ENCODE measurements at places on chromosomes 2 and 18.

DNA sequence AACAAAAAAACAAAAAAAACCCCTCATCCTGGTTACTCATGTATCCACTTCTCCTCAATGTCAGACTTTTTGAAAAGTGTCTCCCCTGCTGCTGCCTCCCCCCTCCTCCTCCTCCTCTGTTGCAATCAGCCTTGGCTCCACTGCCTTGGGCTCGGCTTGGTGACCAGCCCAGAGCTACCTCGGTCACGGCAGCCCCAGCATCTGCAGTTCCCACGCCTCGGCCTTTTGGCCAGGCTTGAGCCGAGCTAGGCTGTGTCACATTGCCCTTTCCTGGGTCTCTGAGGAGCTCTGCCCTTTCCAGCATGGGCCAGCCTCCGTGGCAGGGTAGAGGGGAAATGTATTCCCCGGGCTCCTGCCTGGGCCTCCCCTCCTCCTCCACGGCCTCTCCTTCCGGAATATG, 22.7 kb upstream of the INHBB start:
- DNase-seq: no peak

- DNase-seq: peak; percentile 10
These were observed 61.3 kb downstream of the PTRHD1 start for GRCh38 chr2:24731923-24732322.

DNA sequence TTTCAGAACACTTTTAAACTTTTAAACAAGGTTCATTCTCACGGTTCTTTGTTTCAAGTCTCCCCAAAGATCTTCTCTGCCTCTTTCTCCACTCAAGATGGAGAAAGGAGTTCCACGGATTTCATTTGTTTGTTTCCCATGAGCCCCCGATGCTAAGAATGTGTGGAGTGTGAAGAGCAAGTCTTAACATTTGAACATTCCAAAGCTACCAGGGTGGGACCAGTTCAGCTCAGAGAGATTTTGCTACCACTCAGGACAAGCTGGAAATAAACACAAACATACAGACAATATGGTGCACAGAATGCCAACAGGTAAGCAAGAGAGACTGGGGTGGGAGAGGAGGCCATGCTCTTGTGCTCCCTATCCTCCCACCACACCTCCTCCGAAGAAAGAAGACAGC, 56.7 kb downstream of the SPRED2 start:
- no peak for DNase-seq

- DNase-seq: no peak
These were observed 17.1 kb upstream of the B3GNT2 start for GRCh38 chr2:62178741-62179271.

DNA sequence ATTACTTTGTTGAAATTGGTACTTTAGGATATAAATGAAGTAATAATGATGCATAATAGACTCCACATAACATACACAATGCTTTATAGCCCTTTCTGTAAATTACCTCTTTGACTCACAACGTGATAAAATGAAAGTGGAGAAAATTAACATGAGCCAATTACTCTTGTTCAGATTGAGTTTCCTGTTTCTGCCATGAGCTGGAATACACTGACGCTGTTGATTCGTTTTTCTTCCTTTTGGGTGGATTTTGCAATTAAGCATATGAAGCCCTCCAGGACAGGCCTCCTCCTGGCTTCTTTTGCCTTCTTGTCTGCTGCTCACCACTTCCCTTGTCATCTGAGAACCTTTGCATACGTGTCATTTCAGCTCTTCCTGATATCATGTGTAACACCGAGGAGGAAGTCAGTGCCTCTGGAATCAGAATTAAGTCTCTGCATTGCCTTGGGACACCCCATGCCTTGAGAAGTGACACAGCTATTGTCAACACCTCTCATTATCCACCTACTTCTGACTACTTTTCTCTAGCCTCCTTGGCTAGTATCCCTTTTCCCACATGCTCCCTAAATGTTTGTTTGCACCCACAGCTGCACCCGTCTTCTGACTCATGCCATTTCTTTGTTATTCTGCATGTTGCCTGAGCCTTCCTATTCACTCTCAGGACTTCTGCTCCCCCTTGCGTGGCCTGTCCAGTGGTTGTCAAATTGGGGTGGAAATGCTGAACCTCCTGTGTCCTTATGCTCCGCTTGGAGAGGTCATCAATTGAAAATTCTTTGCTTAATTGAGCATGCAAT, 134.1 kb downstream of the FMNL2 start:
- DNase-seq: no peak

DNA sequence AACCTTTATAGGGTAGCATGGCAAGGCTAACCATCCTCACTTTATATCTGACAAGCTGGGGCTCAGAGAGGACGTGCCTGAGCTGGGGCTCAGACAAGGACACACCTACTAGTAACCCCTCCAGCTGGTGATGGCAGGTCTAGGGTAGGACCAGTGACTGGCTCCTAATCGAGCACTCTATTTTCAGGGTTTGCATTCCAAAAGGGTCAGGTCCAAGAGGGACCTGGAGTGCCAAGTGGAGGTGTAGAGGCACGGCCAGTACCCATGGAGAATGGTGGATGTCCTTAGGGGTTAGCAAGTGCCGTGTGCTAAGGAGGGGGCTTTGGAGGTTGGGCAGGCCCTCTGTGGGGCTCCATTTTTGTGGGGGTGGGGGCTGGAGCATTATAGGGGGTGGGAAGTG, 1.2 kb upstream of the DES start:
- no peak for DNase-seq

- DNase-seq: peak; percentile 45
These were observed 78.3 kb downstream of the SMAD7 start for GRCh38 chr18:48872234-48873145.

DNA sequence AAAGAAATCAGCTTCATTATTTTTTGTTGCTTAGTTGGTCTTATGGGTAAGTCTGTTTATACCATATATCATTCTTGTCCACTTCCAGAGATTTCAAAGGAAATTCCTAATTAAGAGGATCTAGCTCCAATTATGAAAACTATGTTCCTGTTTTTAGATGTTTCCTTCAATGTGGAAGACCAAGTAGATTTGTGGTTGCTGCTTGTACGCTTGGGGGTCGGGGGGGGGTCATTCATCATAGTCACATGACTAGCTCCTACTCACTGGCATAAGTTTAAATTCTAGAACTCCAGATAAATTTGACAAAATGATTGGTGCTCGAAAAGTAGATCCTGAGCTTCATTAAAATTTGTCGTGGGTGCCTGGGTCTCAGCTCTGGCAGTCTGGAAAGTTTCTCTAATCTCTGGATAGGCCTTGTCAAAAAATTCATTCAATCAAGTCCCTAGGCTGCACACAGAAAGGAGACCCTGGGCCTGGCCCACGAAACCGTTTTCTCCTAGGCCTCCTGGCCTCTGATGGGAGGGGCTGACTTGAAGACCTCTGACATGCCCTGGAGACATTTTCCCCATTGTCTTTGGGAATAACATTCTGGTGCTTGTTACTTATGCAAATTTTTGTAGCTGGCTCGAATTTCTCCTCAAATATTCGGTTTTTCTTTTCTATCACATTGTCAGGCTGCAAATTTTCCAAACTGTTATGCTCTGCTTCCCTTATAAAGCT, 62.5 kb downstream of the MEP1B start:
- no peak for DNase-seq

GRCh38 chr18:73614812-73615211, 532.8 kb downstream of the FBXO15 start:
- peak; percentile 54 for DNase-seq

DNA sequence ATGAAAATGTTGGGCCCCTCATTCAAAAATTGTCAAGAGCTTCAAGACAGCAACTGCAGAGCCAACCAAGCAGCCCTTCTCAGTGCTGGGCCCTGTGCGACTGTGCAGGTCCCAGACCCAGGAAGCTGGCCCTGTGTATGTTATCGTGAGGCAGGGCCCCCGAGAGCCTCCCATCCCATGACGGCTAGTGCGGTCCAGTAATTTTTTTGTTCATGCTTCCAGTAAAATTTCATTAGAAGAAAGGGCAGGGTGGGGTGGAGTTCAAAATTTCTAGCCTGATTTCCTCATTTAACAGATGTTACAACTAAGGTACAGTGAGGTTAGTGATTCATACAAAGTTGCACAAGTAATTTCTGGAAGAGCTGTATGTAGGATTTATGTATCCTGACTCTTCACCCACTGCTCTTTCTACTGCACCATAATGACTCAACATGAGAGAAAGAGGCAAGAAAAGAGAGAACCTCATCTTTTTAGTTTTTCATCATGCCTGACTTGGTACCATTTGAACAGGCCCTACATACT, 105.5 kb downstream of the ZEB2 start:
- DNase-seq: no peak

DNA sequence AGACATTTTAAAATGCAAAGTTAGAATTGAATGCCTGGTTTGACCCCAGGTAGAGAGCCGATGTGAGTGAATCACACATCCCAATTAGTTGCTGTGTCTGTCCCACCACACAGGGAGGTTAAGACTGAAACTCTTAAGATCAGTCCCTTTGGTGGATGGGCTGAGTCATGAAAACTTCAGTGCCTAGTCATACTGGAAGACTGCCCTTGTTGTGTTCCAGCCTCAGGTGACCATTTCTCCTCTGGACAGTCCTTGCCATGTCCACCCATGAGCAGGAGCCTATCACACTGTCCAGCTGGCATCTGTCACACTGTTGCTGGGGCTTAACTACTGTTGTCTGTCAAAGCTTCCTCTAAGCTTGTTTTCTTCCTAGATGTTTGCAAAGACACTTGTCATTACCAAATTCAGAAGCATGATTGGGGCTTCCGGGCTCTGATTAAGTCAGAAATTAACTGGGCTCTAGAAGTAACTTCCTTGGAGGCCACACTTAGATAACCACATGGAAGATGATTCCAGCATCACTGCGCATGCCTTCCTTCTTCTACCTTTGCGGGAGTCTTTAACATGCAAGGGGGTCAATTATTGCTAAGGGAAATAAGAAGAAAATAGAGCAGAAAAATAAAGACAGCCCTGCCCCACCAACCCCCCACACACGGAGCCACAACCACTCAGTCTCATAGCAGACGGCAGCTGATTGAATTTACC, 21.3 kb downstream of the CYRIA start:
- peak; percentile 28 for DNase-seq

GRCh38 chr18:73315381-73315780, 447.6 kb upstream of the NETO1 start:
- no peak for DNase-seq

GRCh38 chr2:55772109-55772980, 78.7 kb upstream of the PNPT1 start:
- peak; percentile 72 for DNase-seq

- no peak for DNase-seq
These were observed 8.2 kb downstream of the SMARCAL1 start for GRCh38 chr2:216420367-216421101.

DNA sequence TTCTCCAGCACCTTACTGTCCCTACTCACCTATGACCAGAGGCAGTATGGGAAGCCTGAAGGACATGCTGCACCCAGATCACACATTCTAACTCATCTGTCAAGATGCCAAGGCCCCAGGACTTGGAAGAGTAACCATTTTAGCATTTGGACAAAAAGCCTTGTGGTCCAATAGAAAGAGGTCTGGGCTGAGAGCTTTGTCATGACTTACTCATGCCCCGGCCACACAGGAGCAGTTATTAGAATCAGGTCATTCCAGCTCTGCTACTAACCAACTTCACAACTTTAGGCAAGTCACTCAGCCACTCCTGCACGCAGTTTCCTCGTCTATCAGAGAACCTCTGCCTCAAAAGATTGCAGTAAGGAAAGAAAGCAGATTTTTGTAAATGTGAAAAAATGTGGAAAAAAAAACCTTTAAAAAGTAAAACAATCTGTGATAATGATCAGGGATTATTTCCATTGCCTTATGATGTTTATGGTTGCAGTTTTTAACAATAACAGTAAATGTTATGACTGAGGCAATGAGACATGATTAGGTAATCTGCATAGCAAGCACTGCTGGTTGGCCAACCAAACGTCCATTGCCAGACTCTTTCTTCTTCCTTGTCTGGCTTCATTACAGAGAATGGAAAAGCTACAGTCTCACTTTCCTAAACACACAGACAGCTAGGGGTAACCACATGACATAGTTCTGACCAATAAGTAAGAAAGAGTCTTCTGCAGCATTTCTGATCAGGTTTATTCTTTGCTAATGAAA, 255.4 kb upstream of the CHAC2 start:
- no peak for DNase-seq

DNA sequence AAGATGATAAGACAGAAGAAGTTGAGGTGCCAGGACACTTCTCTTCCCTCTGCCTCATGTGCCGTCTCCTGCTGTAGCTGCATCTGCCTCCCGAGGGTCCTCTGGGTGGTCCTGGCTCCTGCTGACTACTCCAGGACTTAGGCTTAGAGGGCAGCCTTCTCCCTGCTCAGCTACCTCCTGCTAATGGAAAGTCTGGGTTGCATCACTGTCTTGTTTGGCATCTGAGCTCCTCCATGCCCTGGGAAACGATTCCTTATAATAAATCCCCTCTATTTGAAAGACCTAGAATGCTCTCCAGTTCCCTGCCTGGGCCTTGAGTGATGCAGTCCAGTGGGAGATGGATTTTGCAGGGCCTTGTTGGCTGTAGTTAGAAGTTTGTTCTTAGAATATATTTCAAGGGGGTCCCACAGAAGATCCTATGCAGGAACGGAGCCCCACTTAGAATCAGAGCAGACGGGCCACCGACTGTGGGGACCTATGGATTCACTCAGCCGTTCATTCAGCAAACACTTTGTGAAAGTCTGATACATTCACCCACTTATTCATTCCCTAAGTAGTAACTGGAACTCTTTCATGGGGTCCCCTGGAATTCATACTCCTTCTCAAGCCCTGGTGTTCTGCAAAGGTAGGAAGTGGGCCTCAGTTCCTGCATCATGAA, 269.8 kb upstream of the HDAC4 start:
- no peak for DNase-seq

DNA sequence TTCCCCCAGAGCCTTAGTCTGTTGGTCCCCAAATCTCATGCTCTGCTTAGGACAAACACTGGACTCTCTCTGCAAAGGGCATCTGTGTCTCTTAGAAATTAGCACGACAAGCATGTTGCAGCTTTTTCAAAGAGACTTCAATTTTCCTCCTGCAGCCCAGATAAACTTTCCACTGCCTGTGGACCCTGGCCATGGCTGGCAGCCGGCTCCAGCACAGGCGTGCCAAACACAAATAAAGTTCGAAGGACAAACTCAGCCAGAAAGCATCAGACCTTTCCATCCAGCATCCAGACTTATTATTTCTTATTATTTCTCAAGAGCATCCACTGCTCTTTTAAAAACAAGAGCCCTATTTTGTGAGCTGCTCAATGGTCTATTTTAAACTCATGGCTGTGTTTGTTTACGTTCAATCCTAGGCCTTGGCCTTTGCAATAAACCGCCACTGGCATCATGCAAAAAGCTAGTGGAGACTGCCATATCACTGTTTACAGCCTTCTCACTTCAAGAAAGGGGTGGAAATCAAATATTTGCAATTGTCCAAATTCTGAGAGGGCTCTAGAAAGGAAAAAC, 300.8 kb downstream of the BCL11A start:
- DNase-seq: no peak
